ENCODE measurements at places on chromosomes 12 and 14. TPM values are rescaled to one million over a fixed set of nuclear protein-coding genes. Genes with fewer than 3 reads are reported as not detected.

GRCh38 chr12:53798575-53798974 is 46.8 kb upstream of the CISTR start:
- H3K27me3 ChIP-seq, result no peaks in the 10 kb centered on the region
- no peak overlapping the region for H3K4me3 ChIP-seq
- H3K4me1 ChIP-seq, result no peaks in the 10 kb centered on the region
- H3K27ac ChIP-seq, result no peak overlapping the region
- DNase-seq, result no peak

Gene GPR162
- total RNA-seq, result 1.2 TPM

DNA sequence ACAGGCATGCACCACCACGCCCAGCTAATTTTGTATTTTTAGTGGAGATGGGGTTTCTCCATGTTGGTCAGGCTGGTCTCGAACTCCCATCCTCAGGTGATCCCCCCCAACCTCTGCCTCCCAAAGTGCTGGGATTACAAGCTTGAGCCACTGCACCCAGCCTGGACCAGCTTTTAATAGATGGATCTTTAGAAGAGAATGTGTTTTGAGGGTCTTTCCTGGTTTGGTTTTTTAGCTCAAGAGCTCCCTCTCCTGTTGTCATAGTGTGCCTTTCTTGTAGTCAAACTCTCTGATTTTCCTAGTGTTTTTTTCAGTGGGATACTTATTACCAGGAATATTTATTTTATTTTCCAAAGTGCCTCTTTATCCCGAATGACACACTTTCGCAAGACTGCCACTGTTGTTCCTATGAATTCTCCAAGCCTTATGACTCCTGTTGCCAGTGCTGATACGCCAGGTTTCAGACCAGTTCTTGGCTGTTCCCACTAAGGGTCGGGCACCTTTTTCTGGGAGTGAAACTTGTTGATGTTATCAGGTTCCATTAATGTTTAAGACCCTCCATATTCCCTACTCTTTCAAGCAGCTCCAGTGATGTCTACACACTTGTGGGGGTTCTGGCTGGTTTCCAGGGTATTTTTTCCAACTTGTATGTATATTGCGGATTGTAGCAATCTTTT is 31.5 kb upstream of the LIMA1 start:
- no peaks in the 10 kb centered on the region for H3K4me1 ChIP-seq
- no peak for DNase-seq
- no peaks in the 10 kb centered on the region for H3K36me3 ChIP-seq
- H3K4me3 ChIP-seq, result no peak overlapping the region
- H3K27ac ChIP-seq, result no peak overlapping the region
- no peaks in the 10 kb centered on the region for H3K27me3 ChIP-seq

GRCh38 chr12:65319688-65320200 is 41.3 kb downstream of the MSRB3 start:
- peak; percentile 65 for DNase-seq
- H3K27ac ChIP-seq, result no peak overlapping the region
- H3K27me3 ChIP-seq, result no peaks in the 10 kb centered on the region

DNA sequence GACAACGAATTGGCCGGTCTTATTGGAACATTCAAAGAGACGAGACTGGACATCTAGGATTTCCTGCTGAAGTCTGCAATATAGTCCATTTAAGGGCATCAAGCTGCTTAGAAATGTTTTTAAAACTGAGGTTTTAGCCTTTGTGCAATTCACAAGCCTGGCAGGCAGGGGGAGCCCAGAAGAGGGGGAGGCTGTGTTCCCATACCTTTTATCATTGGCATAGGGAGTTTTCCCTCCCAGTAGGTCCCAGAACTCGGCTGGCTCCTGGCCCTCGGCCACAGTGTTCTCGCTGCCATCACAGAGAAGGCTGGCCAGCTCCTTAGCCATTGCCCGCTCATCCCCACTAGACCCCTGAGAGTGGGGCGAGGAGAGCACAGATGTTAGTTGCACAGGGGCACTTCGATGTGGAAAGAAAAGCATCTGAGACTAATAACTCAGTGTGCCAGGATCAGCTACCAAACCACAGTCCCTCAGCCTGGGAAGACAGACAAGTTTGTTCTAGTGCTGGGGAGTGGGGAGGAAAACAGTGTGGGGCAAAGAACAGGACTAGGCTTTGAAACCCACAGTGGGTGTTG is 15.1 kb downstream of the AVIL start:
- H3K36me3 ChIP-seq, result no peaks in the 10 kb centered on the region
- H3K4me3 ChIP-seq, result no peak overlapping the region
- H3K27me3 ChIP-seq, result no peaks in the 10 kb centered on the region
- H3K27ac ChIP-seq, result no peak overlapping the region
- DNase-seq, result no peak
- H3K4me1 ChIP-seq, result no peaks in the 10 kb centered on the region

- H3K36me3 ChIP-seq, result no peaks in the 10 kb centered on the region
- no peaks in the 10 kb centered on the region for H3K4me1 ChIP-seq
- H3K27ac ChIP-seq, result no peak overlapping the region
- no peak for DNase-seq
These were observed 468.5 kb upstream of the MIS18BP1 start for GRCh38 chr14:45721472-45721871.

Gene EEA1
- total RNA-seq, result 68.9 TPM

Gene MTA1
- total RNA-seq, result 158 TPM

Gene BMP4
- 108 TPM for total RNA-seq

DNA sequence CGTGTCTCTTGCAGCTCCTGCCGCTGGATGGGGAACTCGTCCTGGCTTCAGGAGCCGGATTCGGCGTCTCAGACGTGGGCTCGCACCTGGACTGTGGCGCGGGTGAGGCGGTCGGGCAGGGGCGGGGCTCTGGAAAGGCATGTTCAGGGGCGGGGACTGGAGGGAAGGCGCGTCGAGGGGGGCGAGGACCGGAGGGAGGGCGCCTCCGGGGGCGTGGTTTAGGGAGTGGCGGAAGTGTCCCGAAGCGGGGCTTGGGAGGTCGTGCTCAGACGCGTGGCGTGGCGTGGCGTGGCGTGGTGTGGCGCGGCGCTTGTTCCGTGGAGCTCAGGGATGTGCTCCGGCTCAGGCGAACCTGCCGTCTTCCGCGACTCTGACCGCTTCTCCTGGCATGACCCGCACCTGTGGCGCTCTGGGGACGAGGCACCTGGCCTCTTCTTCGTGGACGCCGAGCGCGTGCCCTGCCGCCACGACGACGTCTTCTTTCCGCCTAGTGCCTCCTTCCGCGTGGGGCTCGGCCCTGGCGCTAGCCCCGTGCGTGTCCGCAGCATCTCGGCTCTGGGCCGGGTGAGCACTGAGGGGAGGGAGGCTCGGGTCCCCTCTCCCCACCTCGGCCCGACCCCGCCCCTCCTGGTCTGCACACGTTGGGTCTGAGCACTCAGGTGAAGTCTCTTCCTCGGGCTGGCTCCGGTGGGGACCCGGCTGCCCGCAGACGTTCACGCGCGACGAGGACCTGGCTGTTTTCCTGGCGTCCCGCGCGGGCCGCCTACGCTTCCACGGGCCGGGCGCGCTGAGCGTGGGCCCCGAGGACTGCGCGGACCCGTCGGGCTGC is 6.2 kb downstream of the AMN start:
- H3K27me3 ChIP-seq, result no peaks in the 10 kb centered on the region

Gene OR4K2
- not detected for total RNA-seq
